Smooth muscle cell of trachea (primary cell): ENCODE measurements at places on chromosomes 2 and 18. TPM values are rescaled to one million over a fixed set of nuclear protein-coding genes. Genes with fewer than 3 reads are reported as not detected.

SAG gene
- not detected in 2 replicates for total RNA-seq

TMEM17 gene
- total RNA-seq = 2.0 and 2.8 TPM in 2 replicates

RIT2 gene
- total RNA-seq = not detected in 2 replicates

DES gene
- 1.6 and 6.3 TPM in 2 replicates for total RNA-seq

HAUS1 gene
- total RNA-seq = 59.2 and 110 TPM in 2 replicates

PSD4 gene
- total RNA-seq = 1.6 and 5.0 TPM in 2 replicates

EPC2 gene
- total RNA-seq = 15.7 and 21.2 TPM in 2 replicates
